ENCODE measurements at places on chromosomes 2 and 18.

- DNase-seq = no peak
Measured at GRCh38 chr2:222052934-222053367, 245.8 kb downstream of the PAX3 start.

DNA sequence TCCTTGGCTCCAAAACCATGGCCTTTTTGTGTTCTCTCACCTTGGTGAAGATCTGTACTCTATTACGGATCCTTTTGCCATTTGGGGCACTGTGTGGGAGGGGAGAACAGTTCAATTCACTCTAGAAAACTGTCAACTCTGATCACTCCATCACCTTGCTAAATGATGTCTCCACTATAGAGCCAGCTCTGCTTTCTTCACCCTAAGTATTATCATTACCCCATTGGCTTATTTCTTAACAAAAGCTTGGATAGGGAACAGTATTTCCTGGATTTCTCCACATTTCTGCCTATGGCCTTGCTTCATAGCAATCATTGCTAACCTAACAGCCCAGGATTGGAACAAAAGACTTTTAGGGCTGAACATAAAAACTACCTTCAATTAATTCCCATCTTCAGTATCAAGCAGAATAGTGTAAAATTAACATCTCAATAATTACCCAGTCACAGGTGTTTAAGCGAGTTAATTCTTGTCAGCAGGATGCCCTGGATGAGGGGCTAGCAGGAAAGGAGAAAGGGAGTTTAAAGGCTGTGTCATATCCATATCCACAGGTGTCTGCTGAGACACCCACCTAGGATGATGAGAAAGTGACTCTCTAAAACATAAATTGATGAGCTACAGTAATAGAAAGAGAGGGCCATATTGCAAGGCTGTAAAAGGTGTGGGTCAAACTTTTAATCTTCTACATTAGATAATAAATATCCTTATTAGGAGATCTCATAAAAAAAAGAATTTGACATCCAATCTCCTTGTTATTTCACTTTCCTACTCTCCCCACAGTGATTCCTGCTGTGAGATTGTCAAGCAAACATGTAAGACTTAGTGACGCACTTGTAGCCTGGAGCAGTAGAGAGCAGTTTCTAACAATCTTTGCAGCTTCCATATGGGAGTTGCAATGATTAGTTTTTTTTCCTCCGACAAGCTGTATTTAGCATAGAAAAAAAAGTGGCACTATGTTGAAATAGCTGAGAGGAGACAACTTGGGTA lies 589.5 kb upstream of the NXPH2 start:
- DNase-seq = no peak

- no peak for DNase-seq
Measured at GRCh38 chr2:216101109-216101508, 8.0 kb upstream of the XRCC5 start.

- DNase-seq = no peak
Measured at GRCh38 chr2:198775737-198776136, 682.0 kb downstream of the SATB2 start.

- DNase-seq = no peak
Measured at GRCh38 chr18:31819106-31819924, 58.6 kb upstream of the SLC25A52 start.

- no peak for DNase-seq
Measured at GRCh38 chr2:161391737-161392506, 24.2 kb upstream of the TBR1 start.

GRCh38 chr2:20027260-20027677 lies 14.8 kb upstream of the MATN3 start:
- DNase-seq = no peak

- DNase-seq = no peak
Measured at GRCh38 chr2:237629188-237629534, 1.8 kb downstream of the LRRFIP1 start.

GRCh38 chr2:204913312-204913711 lies 368.0 kb downstream of the PARD3B start:
- DNase-seq = no peak

GRCh38 chr18:24985586-24985985 lies 366.4 kb downstream of the ZNF521 start:
- no peak for DNase-seq

GRCh38 chr18:45521136-45521535 lies 94.1 kb upstream of the SLC14A2 start:
- no peak for DNase-seq

DNA sequence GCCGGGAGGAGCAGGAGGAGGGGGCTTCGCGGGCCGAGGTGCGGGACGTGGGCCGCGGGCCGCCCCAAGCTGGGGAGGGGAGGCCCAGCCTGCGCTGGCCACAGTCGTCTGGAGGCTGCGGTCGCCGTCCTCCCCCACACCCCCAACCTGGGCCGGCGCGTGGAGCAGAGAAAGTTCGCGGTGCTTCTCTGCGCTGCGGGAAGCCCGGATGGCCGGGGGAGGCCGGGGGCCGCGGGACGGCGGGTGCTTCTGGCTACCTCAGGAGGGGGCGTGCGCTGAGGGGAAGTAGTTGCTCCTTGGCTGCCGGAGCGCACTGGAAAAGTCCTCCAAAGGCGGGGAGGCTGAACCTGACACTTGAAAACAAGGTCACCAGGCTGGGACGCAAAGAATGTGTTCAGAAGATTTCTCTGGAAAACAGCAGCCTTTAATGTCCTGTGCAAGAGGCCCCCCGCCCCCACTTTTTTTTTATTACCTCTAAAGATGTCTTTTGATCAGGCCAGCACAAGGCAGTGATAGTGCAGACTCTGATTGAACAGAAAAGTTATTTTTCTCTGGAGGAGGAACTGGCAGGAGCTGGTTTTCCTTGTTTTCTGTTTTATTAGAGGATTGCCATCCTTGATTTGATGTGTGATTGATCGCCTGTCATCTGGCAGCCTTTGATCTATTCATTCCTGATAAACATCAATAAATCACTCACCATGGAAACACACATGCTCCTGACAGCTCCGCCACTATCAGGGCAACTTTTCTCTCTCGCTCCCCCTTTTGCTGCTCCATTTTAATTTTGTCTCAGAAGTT lies 1.6 kb downstream of the TSHZ1 start:
- no peak for DNase-seq

DNA sequence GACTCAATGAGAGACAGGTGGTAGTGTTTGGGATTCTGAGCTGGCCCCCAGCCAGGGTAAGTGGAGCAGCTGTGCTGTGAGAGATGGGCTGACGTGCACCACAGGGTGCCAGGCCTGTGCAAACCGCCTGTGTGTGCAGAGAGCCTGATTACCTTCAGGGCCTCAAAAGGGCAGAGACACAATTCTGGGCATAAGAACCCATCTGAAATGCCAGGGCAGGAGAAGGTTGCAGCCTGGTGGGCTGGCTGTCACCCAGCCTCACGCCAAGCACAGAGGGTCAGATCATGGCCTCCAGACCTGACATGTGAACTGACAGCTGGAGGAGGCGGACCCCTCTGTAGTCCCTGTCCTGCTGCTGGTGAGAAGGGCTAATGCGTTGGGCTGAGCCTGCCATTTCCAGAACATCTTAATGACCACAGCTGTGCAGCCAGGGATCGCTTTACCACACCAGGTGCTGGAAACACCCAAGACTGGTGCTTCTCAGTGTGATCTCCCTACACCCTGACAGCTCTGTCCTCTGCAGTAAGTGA lies 100.9 kb downstream of the ARL4C start:
- DNase-seq = no peak

DNA sequence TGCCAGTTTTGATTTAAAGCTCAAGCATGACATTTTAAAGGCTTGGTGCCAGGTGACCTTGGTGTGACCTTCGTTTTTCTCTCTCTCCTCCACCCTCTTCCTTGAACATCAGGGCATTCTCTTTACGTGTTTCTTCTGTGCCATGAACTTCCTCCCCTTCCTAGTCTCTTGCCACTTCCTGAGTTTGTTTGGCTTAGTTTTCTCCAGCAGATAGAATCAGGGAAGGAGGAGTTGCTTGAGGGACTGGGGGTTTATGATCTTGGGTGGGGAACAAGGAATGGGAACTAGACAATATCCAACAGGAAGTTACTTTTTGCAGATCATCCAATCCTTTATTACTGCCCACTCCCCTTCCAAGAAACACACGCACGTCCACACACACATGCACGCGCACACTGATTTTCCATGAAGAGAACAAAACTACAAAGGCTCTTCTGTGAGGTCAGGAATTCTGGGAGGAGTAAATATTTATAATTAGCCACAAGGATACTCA lies 210.6 kb upstream of the EPAS1 start:
- DNase-seq = no peak

DNA sequence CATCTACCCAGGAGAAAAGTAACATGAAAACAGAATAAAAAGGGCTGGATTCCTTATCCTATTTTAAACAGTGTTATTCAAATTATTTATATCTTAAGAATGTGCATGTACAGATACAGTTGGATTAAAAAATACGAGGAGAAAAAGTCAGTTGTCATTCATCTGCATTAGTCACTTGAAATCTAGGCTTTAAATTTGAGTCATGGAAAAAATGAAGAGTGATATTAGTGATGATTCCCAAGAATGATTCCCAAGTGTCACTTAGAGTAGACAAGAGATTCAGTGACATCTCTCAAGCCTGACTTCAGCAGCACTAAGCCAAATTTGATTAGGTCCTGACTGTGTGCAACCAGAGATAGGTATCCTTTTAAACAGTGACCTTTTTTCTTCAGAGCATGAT lies 394.2 kb downstream of the IRS1 start:
- no peak for DNase-seq

- DNase-seq = no peak
Measured at GRCh38 chr2:74226648-74227213, 28.3 kb downstream of the MTHFD2 start.

Data from activated T-cell treated with anti-CD3 and anti-CD28 coated beads for 48 hours (primary cell).